NCI-H1105 (cell line): ENCODE measurements at places on chromosomes 2 and 18.
A peak's percentile ranks its signal among the peaks of the same experiment; 100 is the strongest.

DNA sequence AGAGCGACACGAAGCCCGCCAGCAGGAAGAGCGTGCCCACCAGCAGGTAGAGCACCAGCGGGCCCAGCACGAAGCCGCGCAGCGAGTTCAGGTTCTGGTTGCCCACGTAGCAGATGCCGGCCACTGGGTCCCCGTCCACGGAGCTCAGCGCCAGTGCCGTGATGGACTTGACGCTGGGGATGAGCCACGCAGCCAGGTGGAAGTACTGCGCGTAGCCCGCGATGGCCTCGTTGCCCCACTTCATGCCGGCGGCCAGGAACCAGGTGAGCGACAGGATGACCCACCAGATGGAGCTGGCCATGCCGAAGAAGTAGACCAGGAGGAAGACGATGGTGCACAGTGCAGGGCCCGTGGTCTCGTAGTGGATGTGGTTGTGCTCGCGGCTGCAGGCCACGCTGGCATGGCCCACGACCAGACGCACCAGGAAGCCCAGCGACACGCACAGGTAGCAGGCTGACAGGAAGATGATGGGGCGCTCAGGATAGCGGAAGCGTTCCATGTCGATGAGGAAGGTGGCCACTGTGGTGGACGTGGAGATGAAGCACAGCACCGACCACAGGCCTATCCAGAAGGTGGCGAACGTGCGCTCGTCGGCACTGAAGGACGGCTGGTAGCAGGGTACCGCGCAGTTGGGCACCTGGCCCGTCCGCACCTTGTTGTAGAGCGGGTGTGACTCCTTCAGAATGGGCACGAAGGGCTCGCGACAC lies 2.1 kb downstream of the FZD5 start:
- peak; percentile 3 for DNase-seq

DNA sequence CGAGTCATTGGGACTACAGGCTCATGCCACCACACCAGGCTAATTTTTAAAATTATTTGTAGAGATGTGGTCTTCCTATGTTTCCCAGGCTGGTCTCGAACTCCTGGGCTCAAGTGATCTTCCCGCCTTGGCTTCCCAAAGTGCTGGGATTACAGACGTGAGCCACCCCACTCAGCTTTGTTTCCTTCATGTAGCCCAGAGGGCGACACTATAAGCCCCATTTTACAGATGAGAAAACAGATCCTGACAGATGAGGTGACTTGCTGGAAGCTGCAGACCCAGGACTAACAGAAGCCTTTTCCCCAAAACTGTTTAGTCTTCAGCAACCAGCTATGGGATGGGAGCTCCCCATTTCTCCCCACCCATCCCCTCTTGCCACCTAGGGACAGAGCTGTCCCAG lies 7.2 kb upstream of the CTDSP1 start:
- no peak for DNase-seq

GRCh38 chr2:96157649-96158553 lies 12.7 kb upstream of the DUSP2 start:
- DNase-seq, result no peak

DNA sequence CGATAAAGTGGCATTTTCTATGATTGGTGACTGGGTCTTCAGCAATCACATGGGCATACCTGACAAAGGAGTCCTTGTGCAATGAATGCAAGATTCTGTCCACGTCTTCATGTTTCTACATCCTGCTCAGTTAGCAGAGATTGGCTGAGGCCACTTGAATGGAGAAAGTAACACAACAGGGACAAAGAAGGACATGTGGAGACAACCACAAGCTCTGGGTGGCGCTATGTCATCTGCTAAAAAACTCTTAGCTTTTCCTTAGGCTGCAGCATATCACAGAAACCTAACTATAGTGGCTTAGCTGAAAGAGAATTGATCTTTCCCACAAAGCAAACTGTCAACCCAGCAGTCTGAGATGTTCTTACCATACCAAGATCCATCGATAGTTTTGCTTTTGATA lies 1109.7 kb downstream of the SOCS6 start:
- no peak for DNase-seq

DNA sequence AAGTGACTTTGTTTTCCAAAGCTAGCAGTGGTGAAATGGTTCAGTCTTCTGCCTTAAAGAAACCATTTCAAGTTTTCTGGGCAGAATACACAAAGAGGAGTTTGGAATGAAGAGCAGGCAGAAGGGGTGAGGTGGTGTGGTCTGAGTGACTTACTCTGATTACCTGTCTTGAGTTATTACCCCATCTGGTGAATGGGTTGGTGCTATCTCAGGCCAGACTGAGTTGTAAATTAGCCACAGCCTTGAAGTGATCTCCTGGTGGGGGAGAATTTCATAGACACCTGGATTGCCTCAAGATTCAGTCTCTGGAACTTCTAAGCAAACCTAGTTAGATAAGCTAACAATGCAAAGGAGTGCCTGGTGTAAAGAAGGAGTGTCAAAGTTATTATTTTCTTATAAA lies 983.5 kb upstream of the NXPH2 start:
- no peak for DNase-seq

DNA sequence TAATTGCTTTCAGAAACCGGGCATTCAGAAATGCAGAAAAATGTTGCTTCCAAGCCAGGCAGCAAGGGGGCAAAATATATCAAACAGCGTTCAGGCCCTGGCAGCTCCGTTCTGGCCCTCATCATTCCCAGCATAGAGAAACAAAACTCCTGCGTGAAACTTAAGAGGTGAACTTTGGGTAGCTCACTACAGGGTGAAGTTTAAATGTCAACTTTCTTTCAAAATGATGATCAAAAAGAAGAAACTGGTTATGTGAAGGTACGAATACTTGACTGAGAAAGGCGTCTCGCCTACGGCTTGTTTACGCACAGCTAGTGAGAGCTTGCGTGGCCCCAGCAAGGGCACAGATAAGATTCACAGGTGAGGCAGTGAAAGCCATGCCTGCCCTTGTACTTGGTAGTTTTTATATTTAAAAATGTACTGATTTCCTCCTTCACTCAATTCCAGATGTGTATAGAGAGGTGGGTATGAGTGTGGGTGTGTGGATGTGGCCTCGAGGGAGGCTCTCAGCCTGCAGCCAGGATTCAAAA lies 127.5 kb downstream of the NFATC1 start:
- no peak for DNase-seq

DNA sequence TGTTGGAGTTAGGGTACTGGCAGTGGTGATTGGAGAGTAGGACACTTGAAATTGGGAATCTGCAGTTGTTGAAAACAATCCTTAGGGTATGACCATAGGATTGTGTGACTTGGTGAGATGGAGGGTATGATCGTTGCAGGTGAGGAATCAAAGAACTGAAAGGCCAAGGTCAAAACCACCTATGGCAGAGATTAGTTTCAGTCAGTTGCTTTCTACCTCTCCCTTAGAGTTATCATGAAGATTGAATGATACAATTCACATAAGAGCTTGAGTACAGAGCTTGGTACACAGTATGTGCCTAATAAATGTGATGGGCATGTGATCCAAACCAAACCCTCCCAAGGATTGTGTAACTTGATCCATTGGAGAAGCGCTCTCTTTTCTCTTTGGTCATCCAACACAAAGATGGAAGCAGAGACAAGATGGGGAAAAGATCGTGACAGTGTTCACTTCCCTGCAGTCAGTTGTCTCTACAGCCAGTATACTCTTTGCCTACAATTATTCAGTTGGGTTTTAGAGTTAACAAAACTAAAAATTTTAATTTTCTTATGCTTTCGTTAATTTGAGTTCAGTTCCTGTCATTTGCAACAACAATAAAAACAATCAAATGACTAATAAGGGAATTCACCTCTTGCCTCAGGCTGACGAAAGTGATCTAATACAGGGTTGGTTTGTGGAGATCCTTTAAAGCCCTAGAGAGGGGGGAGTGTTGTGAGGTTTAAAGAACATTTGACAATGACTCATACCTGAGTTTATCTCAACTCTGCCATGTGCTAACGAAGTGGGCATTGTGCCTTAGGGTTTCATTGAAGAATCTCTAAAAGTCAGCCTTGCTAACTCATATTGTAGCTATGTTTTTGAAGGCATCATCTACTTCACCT lies 14.8 kb upstream of the SMAD2 start:
- DNase-seq, result no peak

DNA sequence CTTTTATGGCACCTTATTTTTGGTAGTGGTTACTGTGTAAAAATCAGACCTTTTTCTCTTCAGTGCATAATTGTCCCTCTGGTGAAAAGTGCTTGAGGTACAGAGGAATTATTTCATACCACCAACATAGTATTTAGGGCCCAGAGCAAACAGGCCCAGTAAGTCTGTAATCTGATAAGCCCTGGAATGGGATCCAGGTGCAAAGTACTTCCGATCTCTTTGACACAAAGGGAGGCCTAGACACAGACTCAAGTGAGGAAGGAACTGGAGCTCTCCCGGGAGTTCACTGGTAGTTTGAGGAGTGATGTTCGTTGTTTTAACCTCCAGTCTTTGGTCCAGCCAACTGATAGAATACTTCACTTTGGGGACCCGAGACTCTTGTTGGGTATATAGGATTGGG lies 57.4 kb downstream of the RAB31 start:
- no peak for DNase-seq

DNA sequence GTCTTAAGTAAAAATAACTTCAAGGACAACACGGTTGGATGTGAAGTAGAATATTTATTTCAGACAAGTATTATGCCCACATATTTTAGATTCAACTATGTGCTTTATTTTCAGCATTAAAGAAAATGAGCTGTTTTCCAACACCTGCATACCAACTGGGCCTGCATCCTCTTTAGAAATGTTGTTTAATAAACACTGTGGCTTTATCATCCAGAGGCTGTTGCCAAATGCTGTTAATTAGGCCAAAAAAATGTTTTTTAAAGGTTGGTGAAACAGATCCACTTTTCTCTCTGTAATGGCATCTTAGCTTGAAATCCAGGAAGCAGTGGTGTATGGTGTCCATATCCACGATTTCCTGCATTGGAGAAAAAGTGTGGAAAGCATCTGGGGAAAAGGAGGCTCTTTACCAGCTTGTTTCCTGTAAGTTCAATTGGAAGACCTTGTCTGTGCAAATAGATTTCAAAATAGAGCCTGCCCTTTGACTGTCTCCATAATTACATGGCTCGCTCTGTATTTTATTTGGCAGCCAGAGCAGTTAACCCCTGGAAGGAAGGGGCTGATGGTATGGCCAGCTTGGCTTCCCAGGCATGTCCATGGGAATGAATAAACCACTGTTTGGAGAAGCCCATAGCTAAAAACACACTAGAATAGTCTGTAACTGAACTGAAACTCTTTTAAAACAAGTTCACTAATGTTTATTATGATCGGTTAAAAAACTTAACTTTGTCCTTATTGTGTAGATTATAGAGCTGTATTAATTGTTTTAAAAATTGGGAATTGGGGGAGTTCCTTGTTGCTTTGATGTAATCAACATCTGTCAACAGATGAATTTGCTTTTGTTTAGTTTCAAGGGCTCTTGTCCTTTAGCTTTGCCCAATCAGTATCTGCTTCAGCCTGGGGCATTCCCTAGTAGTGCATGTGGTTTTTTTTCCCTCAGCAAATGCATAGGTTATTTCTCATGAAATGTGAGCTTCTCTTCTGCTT lies 33.0 kb upstream of the DLX1 start:
- peak; percentile 70 for DNase-seq

- DNase-seq, result no peak
Measured at GRCh38 chr2:71884303-71885042, 263.2 kb downstream of the CYP26B1 start.

- DNase-seq, result no peak
Measured at GRCh38 chr2:19843992-19844515, 57.7 kb downstream of the TTC32 start.

- no peak for DNase-seq
Measured at GRCh38 chr2:118800736-118801135, 46.7 kb downstream of the EN1 start.

DNA sequence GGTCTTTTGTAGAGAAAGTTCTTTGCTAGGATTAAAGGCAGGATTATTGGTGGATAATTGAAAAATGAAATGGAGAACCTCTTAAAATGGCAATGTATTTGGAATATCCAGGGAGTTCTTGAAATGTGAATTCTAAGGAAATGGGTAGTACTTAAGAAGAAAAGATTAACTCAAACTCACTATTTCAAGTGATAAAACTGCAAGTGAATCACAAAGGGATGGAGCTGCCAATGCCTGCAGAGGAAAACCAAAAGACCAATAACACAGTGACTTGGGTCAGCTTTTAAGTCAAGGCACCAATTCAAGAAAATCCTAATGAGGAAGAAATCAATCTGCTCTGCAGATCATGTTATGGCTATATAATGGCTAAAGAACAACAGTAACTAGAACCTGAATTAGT lies 67.6 kb upstream of the ETAA1 start:
- no peak for DNase-seq

- DNase-seq, result peak; percentile 68
Measured at GRCh38 chr2:149329489-149330126, 779 bp upstream of the LYPD6 start.

DNA sequence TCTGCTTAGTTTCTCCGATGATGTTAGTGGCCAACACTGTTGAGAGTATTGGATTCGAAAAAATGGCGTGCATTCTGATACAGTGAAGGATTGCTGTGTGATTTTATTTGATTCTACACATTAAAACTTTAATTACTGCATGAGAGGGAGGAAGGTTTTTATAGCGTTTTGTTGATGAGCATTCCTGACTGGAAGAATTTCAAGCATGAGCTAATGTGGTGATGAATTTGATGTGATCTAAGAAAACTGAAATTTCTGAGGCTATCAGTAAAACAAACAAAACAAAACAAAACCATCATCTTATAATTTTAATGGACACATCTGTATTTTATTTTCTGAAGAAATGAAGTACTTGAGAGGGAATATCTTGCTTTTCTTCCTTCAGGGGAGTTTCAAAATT lies 59.6 kb downstream of the ITGB6 start:
- DNase-seq, result no peak

DNA sequence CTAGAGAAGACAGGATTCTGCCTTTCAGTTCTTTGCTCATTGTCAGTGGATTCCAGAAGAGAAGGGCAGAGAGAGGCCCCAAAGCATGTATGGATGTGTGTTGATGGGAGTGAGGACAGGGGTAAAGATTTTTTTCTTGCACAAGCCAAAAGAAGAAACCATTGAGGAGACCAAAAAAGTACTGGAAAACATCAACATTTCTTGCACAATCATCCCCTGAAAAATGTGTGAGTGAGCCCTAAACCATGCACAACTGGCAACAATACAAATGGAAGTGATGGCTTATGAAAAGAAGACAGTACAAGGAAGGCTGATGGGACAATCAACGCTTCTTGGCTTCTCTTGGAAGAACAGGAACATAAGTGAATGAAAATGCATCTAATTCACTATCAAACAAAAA lies 5.6 kb upstream of the SMAD7 start:
- DNase-seq, result no peak

DNA sequence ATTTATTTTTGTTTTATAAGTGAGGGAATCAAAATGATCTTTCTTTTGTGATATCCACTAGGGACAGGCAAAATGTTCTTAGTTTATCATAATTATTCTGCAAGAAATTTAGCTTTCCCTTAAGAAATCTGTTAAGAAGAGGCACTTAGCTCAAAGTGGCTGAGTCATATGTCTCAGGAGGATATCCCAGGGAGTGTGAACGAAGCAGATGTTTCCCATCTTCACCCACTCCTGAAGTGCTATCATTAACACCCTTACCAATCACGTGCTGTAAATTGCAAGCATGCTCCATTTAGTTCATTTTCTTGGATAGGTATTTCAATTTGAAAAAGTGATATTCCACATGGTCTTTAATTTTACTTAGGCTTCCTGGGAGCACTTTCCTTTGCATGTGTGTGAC lies 774.3 kb upstream of the TMEFF2 start:
- DNase-seq, result no peak
